ENCODE measurements at places on chromosomes 3 and 15. TPM values are rescaled to one million over a fixed set of nuclear protein-coding genes. Genes with fewer than 3 reads are reported as not detected.
A peak's percentile ranks its signal among the peaks of the same experiment; 100 is the strongest.

GRCh38 chr3:76826861-76827260 lies 213.0 kb upstream of the ROBO2 start:
- H3K27me3 ChIP-seq: no peaks in the 10 kb centered on the region
- H3K4me1 ChIP-seq: no peaks in the 10 kb centered on the region
- H3K4me3 ChIP-seq: no peak overlapping the region
- H3K36me3 ChIP-seq: no peaks in the 10 kb centered on the region

DNA sequence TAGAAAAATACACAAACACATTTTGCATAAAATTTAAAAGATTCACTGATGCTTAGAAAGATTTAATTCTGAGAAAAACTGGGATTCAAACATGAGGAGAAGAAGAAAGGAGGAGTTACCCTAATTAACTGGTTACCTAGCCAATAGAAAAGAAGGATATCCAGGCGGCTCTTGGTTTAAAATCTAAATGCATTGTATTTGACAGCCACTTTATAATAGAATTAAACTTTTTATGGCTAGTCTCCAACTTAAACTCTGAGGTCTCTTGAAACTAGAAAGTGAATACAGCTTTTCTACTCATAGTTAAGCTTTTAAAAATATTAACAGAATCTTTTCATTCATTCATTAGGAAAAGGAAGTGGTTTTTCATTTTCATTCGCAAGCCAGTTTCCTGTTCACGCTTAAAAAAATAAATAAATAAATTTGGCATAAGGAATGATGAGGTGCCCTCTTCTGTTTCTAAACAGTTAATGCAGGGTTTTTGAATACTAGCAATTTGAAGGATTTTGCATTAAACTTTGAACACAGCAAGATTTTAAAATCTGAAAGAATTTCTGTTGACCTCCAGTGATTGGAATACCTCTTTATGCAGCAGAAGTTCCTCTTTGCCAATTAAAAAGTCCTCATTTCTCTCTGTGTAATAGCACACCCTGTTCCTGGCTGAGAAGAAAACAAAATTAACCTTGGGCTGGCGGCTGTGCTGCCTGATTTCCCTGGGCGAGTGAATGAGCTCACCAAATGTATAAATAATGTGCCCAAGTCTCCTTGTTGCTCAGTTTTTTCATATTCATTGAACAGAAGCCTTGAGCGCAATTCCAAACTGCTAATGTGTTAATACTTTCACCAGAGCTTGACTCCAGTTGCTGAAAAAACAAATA lies 105.1 kb downstream of the ZMAT3 start:
- H3K27me3 ChIP-seq: no peaks in the 10 kb centered on the region
- H3K4me1 ChIP-seq: peaks cover 18% of the 10 kb centered on the region

DNA sequence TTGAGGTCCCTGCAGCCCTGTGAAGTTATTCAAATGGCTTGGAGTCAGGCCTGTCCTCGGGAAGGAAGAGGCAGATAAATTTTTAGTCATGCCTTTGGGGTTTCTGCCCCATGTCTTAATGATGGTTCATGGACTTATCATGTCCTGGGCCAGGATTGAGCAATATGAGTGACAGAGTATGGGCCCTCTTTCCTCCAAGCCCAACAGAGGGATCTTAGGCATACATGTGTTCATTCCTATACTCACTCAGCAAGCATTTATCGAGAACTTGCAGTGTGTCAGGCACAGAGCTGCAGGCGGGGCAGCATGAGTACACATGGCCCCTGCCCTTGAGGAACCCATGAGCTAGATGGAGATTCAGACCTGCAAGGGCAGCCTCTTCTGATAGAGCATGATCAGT lies 6.2 kb downstream of the ESYT3 start:
- peaks cover 19% of the 10 kb centered on the region for H3K27me3 ChIP-seq
- H3K27ac ChIP-seq: peak overlapping the region; percentile 39
- peaks cover 29% of the 10 kb centered on the region for H3K4me1 ChIP-seq
- no peaks in the 10 kb centered on the region for H3K36me3 ChIP-seq

Gene TF
- total RNA-seq: 0.33 TPM

GRCh38 chr3:108312656-108313055 lies 16.3 kb downstream of the HHLA2 start:
- no peaks in the 10 kb centered on the region for H3K4me1 ChIP-seq
- no peak overlapping the region for H3K4me3 ChIP-seq
- no peaks in the 10 kb centered on the region for H3K36me3 ChIP-seq

DNA sequence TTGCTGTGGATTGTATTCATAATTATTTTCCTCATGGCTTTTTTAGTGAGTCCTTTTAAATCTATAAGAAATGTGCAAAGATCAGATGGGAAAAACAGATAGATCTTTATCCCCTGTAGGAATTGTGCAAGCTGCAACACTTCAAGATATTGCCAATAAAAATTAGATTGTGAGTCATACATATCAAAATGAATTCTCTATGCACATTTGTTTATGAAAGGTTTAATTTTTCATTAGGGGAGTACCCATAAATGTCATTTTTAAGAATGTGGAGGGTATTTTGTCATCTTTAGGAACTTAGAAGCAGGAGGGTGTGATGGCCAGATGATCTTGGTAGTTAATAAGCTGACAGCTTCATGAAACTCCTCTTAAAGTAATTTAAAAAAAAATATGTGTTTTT lies 2.9 kb downstream of the PIAS1 start:
- no peak for DNase-seq
- H3K27ac ChIP-seq: no peak overlapping the region
- H3K27me3 ChIP-seq: no peaks in the 10 kb centered on the region
- H3K4me3 ChIP-seq: no peak overlapping the region

Gene GOLGA8S
- not detected for total RNA-seq

Gene ADAMTS9
- 168 TPM for total RNA-seq

Gene IL1RAP
- 8.9 TPM for total RNA-seq

DNA sequence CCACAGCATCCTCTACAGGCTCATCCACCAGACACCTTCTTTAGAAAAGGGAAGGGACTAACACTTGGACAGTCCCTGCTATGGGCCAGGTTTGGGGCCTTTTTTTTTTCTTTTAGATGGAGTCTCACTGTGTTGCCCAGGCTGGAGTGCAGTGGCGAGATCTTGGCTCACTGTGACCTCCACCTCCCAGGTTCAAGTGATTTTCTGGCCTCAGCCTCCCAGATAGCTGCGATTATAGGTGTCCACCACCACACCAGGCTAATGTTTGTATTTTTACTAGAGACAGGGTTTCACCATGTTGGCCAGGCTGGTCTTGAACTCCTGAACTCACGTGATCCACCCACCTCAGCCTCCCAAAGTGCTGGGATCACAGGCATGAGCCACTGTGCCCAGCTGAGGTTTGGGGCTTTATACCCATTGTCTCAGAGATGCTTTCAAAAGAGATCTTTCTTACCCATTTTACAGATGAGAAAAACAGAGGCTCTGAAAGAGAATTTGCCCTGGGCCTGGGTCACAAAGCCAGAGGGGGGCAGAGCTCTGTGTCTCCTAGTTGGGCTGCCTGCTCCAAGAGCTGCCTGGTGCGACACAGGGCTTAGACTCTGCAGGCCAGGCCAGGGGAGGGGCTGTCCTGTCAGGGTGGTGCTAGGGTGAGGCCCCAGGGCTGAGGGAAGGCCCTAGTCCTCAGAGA lies 11.6 kb downstream of the LINGO1 start:
- no peaks in the 10 kb centered on the region for H3K27me3 ChIP-seq
- no peak overlapping the region for H3K4me3 ChIP-seq
- no peak for DNase-seq
- H3K4me1 ChIP-seq: peaks cover 56% of the 10 kb centered on the region
- peak overlapping the region; percentile 95 for H3K27ac ChIP-seq

Gene IL17RB
- total RNA-seq: 8.4 TPM

Gene SNTN
- 0.24 TPM for total RNA-seq

DNA sequence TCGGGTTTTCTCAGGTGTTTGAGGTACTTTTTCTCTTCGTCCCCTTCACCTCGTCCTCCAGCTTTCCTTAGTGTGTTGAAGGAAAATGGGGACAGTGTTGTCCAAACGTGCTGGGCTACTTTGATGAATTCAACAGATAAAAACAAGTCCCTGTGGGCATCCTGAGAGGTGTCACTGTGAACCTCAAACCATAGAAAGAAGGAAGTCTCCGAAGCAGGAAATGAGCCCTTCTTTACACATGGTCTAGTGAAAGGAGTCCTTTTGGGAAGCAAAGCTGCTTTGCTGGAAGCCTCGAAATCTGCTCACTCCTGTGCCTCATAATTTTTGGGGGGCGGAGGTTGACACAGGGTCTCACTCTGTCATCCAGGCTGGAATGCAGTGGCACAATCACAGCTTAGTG lies 10.6 kb downstream of the IL17RB start:
- DNase-seq: no peak
- no peak overlapping the region for H3K27ac ChIP-seq
- no peaks in the 10 kb centered on the region for H3K4me1 ChIP-seq
- H3K36me3 ChIP-seq: peaks cover 14% of the 10 kb centered on the region
- no peaks in the 10 kb centered on the region for H3K27me3 ChIP-seq

GRCh38 chr3:126167566-126167965 lies 12.8 kb downstream of the ALDH1L1 start:
- DNase-seq: no peak
- H3K36me3 ChIP-seq: no peaks in the 10 kb centered on the region
- H3K4me3 ChIP-seq: no peak overlapping the region

DNA sequence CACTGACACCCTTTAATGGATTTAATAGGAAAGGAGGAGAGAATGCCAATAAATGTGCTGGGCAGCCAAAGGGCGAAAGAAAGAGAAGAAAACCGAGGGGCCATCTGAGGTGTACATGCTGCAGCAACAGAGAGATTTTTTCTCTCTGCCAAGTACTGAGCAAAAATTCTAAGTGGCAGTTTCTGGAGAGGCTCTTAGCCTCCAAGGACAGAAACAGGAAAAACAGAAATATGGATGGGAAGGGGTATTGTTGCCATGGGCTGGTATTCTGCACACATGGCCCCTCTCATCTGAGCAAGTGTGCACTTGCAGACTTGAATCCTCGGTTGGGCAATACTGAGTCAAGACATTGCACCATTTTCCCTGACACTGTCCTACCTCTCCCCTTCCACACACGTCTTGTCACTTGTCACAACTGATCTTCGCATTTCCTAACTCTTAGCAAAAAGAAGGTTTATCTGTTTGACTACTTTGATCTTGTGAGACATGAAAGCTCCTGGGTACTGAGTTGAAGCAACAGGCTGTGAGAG lies 73.9 kb downstream of the PRICKLE2 start:
- H3K27me3 ChIP-seq: no peaks in the 10 kb centered on the region
- H3K27ac ChIP-seq: peak overlapping the region; percentile 56
- no peak overlapping the region for H3K4me3 ChIP-seq

DNA sequence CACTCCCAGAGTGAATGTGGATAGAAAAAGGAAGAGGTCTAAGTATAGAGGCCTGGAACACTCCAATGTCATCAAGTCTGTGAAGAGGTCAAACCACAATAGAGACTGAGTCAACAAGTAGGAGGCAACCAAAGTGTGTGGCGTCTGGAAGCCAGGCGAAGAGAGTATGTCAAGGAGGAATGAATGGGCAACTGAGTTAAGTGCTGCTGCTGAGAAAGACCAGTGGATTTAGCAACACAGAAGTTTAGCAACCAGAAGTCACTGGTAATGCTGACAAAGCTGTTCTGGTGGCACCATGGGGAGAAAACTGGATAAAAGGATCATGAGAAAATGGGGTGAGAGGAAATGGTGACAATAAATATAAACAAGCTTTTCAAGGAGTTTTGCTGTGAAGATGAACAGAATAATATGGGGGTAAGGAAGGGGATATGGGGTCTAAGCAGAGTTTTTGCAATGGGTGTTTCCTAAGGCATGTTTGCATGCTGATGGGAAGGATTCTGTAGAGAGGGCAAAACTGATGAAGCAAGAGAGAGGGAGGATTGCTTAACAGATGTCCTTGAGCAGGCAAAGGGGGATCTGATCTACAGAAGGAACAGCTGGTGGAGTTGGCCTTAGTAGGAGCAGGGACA lies 38.4 kb downstream of the PCOLCE2 start:
- no peak overlapping the region for H3K4me3 ChIP-seq
- H3K27me3 ChIP-seq: no peaks in the 10 kb centered on the region
- H3K36me3 ChIP-seq: no peaks in the 10 kb centered on the region
- H3K4me1 ChIP-seq: no peaks in the 10 kb centered on the region

DNA sequence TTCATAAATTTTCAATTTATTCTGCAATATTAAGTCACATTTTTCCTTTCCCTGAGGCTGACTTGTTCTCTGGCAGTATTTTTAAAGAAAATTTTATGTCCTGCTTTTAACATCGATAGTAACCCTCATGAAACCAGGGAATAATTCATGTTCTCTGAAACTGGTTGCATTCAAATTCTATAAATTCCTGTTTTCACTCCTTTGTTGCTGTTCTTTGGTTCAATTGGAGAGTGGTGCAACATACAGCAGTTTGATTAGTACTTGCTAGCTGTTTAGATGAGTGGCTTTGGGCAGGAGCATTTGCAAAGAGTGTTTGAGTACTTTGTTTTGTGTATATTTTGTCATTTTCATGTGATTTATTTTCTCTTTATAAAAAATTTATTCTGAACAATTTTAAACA lies 19.2 kb downstream of the ZIC1 start:
- H3K4me3 ChIP-seq: no peak overlapping the region
- DNase-seq: no peak
- H3K36me3 ChIP-seq: no peaks in the 10 kb centered on the region
- no peaks in the 10 kb centered on the region for H3K4me1 ChIP-seq
- H3K27me3 ChIP-seq: peaks cover 99% of the 10 kb centered on the region

Gene PP2D1
- not detected for total RNA-seq

DNA sequence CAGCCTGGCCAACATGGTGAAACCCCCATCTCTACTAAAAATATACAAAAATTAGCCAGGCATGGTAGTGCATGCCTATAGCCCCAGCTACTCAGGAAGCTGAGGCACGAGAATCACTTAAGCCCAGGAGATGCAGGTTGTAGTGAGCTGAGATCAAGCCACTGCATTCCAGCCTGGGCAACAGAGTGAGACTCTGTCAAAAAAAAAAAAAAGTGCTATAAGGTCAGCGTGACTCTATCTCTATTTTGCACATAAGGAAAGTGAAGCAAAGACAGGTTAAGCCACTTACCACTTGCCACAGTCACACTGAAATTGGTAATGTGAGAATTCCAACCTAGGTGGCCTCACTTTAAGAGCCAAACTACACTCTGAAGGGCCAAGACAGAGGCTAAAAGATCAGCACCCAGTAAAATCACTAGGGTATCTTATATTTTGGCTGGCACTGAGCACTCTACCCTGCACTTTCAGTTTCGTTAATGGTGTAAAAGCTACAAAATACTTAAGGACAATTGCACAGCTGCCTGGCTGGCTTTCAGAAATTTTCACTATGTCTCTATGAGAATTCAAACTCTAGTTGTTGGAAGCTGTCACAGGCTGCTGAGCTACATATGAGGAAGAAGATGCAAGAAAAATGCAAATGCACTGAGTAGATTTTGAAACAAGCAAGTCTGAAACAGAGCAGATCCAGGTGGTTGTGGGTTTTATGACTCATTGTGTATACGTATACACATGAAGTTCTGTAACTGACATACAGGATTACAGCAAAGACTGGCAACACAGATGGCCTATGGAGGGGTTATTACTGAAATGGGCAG lies 32.7 kb downstream of the TRANK1 start:
- H3K4me3 ChIP-seq: no peak overlapping the region
- DNase-seq: no peak
- H3K27ac ChIP-seq: no peak overlapping the region
- H3K4me1 ChIP-seq: peaks cover 8% of the 10 kb centered on the region
- no peaks in the 10 kb centered on the region for H3K27me3 ChIP-seq
- no peaks in the 10 kb centered on the region for H3K36me3 ChIP-seq
